ENCODE measurements at places on chromosomes 4 and X.

DNA sequence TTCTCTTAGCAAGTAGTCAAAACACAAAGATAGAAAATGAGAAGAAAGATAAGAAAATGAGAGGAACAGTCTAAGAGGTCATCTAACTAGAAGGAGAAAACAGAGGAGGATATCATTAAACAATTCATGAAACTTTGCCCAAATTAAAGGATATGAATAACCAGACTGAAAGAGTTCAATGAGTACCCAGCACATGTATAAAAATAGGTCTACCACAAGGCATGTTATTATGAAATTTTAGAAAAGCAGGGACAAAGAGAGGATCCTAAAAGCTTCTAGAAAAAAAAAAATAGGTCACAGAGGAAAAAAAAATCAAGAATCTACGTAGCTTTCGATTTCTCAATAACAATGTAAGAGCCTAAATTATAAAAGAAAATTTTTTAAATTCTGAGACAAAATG, 118.5 kb downstream of the WDFY3 start:
- no peak for DNase-seq

DNA sequence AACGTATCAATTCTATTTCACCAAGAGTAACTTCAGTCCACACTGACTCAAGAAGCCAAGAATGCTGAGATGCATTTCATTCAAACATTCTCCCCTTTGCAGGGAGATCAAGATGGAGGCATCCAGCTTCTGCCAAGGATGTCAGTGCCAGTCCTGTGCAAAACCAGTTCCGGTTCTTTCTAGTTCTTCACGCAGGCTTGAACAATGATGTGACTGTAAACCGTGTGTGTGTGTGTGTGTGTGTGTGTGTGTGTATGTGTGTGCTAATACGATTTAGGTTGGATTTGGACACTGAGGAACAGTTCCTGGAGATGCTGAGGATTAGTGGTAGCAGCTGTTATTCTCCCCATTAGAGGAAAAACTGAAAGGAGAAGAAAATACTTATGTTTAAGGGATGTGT, at the start of gene REELD1:
Gene REELD1 (plus strand): TSS at position 301 of the 400 bp plus-strand sequence. CDS start 2,415 bp downstream, outside the sequence.
- DNase-seq = no peak

GRCh38 chr4:126230269-126230668, 915.5 kb downstream of the FAT4 start:
- DNase-seq = no peak

DNA sequence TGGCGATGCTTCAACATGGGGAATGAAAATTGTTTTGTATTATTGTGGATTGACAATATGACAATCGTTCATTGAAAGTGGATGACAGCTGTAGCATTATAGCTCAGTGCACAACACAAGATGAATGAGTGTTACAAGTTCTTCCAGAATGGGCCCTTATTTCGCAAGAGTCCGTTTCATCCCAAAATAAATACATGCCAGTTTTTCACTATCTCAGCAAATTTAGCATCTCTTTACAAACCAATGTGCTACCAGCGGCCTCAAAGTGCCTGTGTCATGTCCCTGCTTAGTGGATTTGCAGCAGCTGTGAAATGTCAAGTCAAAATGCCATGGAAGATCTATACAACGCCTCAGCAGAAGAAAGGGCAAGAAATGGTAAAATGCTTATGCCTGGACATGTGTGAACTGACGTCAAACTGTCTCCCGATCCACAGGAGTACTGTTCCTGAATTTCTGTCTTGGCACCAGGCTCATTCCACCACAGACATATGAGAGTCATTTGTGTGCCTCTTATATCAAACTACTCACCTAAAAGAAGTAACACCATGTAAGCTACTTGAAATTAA, 109.6 kb downstream of the MAML3 start:
- no peak for DNase-seq

- no peak for DNase-seq
These were observed 108.4 kb upstream of the ZCCHC13 start for GRCh38 chrX:74195605-74196004.

DNA sequence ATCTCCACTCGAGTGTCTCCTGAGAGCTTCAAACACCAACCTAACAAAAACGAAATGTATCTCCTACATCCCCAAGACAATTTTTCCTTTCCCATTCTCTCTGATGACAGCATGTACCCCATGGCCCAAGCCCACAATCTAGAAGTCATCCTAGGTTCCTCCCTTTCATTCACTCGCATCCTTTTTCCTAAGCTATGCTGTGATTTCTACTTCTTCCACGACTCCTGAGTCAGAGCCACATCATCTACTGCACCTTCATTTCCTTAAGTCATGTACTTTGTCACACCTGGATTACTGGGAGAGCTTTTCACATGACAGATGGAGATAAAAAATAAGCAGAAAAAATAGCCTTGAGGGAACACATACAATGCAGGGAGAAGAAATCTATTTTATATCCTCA, 20.1 kb downstream of the C4orf36 start:
- no peak for DNase-seq

DNA sequence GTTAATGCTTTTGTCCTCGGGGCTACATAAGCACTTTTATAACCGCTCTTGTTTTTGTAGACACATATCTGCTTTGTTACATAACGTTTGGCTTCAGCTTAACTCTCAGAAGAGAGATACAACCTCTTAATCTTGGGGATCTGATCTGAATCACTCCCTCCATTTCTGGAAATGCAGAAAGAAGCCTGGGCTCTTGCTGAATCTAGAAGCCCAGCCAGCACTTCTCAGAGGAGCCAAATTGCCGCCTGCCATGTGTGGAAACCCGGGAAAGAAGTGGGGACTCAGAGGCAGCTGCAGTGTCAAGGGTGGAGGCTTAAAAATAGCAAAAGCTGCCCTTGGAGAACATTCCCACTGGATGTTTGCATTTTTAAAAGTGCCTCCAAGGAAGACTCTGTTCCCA, 69.3 kb upstream of the LDB2 start:
- no peak for DNase-seq

GRCh38 chr4:70687392-70687791, 940 bp upstream of the UTP3 start:
- DNase-seq = no peak

Measured in germinal center (tissue), 1 donor.